ENCODE measurements at places on chromosomes 5 and 9.

- no peak for DNase-seq
Observed at GRCh38 chr5:179912386-179912785, 4.7 kb upstream of the TBC1D9B start.

- no peak for DNase-seq
Observed at GRCh38 chr5:159510282-159510681, 180.0 kb upstream of the IL12B start.

- no peak for DNase-seq
Observed at GRCh38 chr5:163567811-163568210, 62.4 kb downstream of the MAT2B start.

DNA sequence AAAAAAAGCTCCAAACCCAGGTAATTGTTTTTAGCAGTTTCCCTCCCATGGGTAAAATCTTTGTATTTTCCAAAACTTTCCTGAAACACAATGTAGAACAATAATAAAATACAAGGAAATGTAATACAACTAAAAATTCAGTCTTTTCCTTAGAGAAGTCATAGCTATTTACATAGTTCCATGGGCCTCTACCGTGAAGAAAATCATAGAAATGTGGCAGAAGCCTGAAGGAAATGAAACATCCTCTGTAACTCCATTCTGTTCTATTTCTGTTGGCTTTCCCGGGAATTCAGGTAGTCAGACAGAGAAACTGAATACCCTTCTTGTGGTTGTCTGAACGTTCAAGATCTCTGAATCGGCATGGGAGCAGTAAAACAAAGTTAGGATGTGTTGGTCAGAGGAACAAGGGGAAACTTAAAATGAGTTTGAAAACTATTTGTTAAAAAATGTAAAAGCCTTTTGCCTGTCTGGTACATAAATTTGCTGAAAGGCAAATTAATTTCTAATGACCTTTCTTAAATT lies 202.4 kb upstream of the ZNF608 start:
- DNase-seq: no peak

GRCh38 chr5:1975406-1975715 lies 92.6 kb upstream of the IRX4 start:
- no peak for DNase-seq

- no peak for DNase-seq
Observed at GRCh38 chr5:571791-572190, 40.3 kb upstream of the CEP72 start.

Measured in left lobe of liver (tissue), 2 donors.